ENCODE measurements at places on chromosomes 7 and 10.

DNA sequence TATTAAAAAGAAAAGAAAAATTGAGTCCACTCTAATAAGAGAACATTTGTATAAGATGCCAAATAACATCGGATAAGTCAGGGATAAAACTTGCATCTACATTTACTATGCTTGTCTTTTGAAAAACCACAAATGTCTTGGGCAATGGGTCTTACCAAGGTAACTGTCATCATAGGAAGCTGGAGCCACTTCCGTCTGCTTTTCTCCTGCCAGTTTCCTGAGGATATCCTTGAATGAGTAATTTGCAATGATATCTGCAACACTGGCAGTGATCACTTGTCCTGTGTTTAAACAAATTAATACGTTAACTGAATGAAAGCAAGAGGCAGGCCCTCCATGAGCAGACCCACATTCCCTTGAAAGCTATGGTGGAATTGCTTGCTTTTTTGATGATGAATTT, 47.3 kb downstream of the ITGA8 start:
- DNase-seq: peak; percentile 78

GRCh38 chr7:104397442-104397841, 69.0 kb downstream of the LHFPL3 start:
- no peak for DNase-seq

DNA sequence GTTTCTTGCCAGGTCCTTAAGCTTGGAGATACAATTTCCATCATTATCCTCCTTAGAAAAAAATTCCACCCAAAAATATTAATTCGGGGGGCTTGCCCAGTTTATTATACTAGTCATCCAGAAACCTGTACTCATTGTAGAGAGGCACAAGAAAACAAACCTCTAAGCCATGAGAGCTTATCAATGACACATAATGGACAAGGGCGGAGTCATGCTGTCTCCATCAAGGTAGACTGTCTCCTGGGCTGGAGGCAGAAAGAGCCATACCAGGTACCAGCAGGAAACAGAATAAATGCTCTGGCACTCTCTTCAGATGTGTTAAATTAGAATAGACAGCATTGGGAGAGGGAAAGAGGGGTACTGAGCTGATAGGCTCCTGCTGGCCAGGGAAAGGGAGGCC, 69.8 kb upstream of the GSDME start:
- DNase-seq: no peak

GRCh38 chr7:151195616-151196450, 8.8 kb upstream of the ASB10 start:
- no peak for DNase-seq

- no peak for DNase-seq
These were observed 27.5 kb upstream of the AMZ1 start for GRCh38 chr7:2660359-2661095.

DNA sequence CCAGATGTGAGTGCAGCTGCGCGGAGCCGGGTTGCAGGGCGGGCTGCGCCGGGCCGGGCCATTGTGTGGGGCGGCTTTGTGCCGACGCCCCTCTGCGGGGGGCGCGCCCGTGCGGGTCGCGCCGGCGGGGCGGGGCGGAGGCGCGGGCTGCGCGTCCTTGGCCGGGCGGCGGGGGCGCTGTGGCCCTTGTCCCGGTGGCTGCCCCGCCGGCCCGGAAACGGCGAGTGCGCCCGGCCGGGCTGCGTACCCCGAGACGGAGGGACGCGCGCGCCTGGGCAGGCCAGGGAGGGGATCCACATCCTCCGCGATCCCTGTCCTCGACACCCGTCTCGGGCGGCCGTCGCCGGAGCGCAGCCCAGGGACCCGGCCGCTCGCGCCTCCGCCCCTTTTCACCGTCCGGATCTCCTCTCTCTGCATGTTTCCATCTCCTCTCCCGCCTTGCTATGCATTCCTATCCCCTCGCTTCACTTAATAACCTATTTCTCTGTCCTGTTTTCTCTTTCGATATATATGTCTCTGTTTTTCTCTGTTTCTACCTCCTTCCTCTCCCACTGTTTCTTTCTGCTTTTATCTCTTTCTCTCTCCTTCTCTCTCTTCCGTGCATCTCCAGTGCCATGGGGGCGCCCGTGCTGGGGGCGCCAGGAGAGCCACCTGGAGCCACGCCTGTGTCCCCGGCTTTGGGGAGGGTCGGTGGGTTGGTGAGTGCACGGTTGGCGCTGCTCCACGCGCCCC, 765 bp downstream of the PFKFB3 start:
- DNase-seq: no peak

DNA sequence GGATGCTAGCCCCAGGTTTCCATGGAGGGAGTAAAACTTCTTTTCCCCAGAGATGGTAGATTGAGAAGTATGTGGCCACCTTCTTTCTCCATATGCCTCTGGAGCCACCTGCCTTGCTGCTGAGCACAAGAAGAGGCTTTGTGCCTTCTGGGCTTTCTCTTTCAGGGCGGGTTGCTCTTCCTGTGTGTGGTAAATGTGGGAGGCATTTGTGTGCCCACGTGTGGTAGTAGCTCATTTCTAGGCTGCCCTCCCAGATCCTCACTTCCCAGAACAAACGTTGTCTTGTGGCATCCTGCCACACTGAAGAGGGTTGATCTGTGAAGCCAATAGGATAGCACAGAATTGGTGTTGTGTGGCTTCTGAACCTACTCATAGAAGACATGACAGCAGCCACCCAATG, 342.0 kb upstream of the PODXL start:
- no peak for DNase-seq

- no peak for DNase-seq
These were observed 15.0 kb upstream of the STEAP4 start for GRCh38 chr7:88321694-88322093.

DNA sequence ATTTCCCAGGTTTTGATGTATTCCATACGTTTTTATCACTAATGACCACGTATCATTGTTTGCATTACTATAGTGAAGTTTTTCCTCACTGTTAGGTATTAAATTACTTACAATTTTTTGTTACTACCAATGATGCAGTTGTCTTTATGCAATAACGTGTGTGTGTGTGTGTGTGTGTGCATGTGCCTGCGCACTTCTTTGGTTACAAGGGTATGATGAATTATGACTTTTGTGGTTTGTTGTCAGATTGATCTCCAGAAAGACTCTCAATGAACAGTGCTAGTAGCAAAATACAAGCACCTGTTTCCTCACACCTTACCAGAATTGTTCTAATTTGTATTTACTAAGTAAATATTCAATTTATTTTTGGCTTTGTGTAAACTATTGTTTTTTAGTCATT, 51.5 kb downstream of the MCMBP start:
- DNase-seq: no peak

GRCh38 chr7:50335795-50336754, 31.6 kb downstream of the IKZF1 start:
- DNase-seq: peak; percentile 88

DNA sequence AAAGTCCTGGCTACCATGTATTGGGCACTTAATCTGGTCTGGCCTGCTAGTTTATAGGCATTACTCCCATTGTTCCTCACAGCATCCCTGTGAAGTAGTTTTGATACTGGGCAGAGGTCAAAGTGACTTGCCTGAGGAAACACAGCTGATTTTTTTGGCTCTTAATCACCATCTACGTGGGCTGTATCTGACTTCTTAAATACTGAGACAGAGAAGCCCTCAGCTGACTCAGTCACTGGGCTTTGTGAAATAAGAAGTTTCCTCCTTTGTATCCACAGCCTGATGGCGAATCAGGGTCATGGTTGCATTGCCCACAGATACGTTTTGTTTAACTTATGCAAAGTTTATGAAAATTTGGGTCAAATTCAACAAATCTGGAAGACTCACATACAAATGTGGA, 13.2 kb downstream of the TACR2 start:
- DNase-seq: no peak

DNA sequence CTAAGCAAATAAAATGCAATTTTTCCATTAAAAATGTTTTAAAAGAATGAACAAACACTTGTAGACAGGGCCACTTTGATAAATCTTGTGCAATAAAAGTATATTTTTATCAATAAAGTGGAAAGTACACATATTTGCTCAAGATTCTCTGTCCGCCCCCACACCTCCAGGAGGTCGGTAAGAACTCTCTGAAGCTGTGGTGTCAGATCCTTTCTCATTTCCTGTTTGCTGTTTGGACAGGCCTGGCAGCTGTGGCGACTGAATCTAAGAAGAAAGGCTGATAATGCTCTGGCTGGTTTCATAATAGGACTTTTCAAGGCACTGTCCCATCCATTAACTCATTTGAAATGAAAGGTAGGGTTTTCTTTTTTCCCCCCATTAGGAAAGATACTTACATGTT, 15.3 kb upstream of the ASB4 start:
- DNase-seq: peak; percentile 86

- no peak for DNase-seq
These were observed 6.6 kb upstream of the ZNF22 start for GRCh38 chr10:44993922-44994751.

GRCh38 chr7:72307566-72307965, 104.6 kb downstream of the CALN1 start:
- DNase-seq: no peak

- no peak for DNase-seq
These were observed 22.1 kb upstream of the OPN4 start for GRCh38 chr10:86632009-86632800.

DNA sequence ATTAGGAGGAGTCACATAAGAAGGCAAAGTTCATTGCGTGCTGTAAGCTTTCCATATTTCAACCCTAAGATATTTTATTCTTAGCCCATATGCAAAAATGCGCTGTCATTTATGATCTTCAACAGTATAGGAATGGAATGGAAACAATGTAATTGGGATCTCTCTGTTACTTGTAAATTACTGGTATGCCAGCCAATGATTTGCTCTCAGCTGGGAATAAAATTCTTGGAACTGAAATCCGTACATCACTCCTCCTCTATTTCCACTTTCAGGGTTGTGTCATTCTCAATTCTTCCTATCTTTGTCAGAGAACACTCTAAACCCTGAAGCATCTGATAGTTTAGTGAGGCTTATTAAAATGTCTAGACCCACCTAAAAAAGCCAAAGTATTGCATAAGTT, 80.7 kb upstream of the STEAP4 start:
- DNase-seq: no peak

- DNase-seq: no peak
These were observed 258.3 kb downstream of the SNX13 start for GRCh38 chr7:17681965-17682364.

DNA sequence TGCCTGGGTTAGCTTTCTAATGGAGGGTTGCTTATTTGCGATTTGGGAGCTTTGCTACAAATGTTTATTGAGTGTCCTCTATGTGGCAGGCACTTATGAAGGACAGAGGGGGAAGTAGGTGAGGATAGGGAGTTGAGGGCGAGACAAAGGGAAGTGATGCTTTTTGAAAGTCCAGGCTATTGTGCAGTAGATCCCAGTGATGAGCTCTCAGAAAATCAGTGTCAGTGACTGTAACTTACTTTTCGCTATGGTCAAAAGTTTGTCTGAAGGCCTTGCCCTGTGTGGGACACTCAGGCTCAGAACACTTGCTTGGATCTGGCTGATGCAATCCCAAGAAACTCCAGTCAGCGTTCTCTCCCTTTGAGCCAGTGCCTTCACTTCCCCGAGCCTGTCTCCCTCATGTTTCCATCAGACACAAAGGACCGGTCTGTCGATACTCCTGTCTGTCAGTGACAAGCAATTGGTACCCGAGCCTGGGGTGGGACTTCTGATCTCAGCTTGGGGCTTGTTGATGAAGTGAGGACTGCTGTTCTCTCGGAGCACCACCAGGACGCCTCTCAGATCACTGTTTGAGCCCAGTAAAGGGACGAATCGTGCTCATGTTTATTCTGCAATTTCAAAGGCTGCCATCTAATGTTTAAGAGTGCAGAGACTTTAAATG, 63.1 kb upstream of the SORCS3 start:
- no peak for DNase-seq

DNA sequence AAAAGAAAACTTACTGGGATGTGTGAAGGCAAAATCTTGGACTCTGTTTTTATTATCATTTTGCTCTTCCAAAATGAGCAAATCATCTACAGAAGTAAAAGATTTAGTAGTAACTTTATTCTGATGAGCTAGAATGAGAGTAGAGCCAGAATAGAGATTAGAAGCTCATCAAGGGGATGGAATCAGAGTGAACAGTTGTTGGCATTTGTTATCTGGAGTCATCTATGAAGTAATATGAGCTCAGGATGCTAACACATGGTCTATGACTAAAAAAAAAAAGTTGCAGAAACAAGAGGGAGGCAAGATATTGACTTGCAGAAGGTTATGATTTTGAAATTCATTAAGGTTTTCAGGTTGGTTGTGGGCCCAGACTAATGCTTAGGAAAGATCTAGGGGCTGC, 409.1 kb upstream of the ETV1 start:
- DNase-seq: no peak

- DNase-seq: no peak
These were observed 28.9 kb upstream of the TNRC18 start for GRCh38 chr7:5452470-5452899.

DNA sequence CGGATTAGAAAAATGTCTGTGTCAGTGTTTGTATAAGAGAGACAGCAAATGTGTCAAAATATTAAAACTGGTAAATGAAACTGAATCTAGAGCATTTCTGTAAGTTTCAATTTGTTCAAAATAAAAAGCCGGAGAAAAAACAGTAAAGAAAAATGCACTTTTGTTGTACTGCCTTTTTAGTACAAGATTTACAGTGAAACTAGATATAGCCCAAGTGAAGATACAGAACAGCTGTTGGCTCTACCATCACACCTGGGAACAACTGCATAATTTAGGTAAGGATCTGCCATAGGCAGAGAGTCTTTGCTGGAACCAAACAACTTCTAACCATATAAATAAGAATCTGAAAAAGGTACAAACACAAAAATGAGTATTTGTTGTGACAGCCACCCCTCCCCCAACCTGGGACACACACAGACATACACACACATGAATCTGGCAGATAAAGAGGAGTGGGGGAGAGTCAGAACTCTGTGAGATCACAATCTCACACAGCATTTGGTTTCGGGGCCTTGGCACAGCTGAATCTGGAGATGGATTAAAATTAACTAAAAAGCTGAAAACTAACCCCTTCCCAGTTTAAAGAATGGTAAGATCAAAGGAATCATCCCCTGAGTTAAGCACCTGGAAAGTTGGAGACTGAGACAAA, 54.8 kb downstream of the DPY19L1 start:
- no peak for DNase-seq

DNA sequence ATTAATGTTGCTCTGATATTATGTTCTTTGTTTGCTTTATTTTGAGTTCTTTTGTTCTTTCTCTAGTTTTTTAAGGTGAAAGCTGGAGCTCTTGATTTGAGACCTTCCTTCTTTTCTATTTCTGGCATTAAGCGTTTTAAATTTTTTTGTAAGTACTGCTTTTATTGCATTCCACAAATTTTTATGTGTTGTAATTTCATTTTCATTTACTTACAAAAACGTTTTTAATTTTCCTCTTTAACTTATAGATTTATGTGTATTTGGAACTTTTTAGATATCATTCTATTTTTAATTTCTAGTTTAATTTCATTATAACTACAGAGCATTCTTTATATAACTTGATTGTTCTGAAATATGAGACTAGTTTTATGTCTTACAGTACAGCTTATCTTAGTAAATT, 395.6 kb downstream of the ETV1 start:
- no peak for DNase-seq
